Stimulated activated CD4-positive, alpha-beta T cell treated with anti-CD3 and anti-CD28 coated beads, Interleukin-1b, Interleukin-23, amount 100 ng/mL, for 1 hour (primary cell): ENCODE measurements at places on chromosomes 6 and 20.

DNA sequence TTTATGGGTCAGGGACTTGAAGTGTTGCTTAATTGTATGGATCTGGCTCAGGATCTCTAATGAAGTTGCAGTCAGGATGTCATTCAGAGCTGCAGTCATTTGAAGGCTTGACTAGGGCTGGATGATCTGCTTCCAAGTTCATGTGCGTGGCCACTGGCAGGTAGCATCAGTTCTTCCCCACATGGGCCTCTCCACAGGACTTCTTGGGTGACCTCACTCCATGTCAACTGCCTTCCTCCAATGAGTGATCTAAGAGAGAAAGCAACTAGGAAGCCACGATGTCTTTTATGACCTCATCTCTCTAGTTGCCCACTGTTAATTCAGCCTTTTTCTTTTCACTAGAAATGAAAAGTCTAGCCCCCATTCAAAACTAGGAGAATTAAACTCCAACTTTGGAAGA, 104.1 kb downstream of the COL9A1 start:
- DNase-seq: no peak

GRCh38 chr6:167097770-167098169, 25.1 kb upstream of the CCR6 start:
- DNase-seq: no peak

DNA sequence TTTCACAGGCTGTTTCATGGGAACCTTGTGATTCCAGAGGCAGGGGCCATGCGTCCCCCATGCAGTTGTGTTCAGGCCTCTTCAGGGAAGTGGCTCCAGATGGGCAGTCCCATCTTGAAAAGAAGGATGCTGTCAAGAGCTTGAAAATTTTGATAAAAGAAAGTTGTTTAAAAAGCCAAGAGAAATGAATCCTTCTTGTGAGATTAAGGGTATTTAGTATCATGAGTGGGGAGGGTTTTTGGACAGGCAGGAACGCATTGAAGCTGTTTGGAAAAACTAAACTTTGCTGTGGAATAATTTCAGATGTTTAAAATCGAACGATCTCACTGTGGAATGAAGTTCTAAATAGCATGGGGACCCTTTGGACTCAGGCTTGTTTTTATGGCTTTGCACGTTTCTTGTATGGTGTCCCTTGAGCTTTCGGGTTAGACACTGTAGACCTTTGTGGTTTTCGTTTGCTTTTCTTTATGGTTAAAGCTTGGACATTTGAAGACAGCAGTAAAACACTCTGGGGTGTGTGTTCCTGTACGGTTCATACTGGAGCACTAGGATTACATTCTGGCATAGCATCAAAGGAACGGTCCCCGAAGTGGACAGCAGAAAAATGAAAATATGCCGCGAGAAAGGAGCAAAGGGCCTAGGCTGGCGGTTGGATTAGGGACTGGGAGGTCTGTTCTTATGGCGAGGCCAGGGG, 18.2 kb downstream of the KIF25 start:
- no peak for DNase-seq

- DNase-seq: no peak
These were observed 3.2 kb downstream of the GNAS-AS1 start for GRCh38 chr20:58847463-58847862.

GRCh38 chr20:14989535-14990290, 652.3 kb upstream of the FLRT3 start:
- no peak for DNase-seq

- no peak for DNase-seq
These were observed 2.3 kb upstream of the ADGRB3 start for GRCh38 chr6:68632734-68633133.

GRCh38 chr6:146339716-146340115, 203.9 kb upstream of the RAB32 start:
- DNase-seq: no peak

DNA sequence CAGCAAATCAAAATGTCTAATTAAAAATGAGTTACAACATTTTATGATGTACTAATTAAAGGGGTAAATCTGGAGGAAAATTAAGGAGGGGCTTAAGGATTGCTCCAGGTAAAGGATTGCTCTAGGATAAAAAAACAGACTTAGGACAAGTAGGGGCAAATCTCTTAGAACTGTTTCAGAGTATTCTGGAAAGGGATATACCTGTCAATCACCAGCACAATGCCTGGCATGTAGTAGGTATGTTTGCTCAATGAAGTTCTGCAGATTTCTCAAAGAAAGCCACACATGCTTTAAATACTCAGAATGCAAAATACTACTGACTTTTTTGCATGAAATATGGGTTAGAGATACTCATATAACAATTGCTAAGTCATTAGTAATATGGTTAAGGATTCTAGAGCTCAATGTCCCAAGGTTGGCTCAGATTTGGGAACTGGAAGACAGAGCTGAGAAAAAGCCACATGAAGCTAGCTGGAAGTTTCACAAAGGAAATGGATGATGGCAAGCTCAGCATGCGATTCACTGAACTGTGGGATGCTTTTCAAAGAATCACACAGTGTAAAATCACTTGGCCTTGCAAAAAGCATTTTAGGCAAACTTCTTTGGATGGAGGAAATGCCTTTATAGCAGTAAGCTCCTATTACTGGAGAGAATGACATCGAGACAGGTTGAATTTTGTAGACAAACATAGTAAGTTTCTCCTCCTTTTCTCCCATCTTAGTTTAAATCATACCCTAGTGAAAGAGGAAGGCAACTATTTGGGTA, 72.8 kb downstream of the MAP3K5 start:
- no peak for DNase-seq

- DNase-seq: no peak
These were observed 42.3 kb upstream of the FRMD1 start for GRCh38 chr6:168121303-168121665.

GRCh38 chr6:15363164-15363522, 117.3 kb downstream of the JARID2 start:
- no peak for DNase-seq

DNA sequence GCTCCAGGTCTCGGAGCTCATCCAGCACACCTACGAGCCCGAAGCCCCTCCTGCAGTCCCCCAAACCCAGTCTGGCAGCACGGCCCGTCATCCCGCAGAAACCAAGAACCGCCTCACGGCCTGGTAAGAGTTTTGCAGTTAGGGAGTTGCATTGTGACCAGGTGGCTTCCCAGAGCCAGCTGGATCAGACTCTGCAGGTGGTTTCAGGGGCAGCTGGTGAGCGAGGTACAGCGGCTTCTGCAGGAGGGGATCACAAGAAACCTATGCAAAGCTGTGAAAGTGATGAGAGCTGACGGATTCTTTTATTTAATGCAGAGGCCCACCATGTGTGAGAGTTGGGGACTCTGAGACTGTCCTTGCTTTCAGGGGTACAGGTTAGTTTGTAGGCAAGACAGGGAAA, 45.9 kb upstream of the SCGN start:
- DNase-seq: no peak

GRCh38 chr20:58039274-58040092, 189.0 kb downstream of the ANKRD60 start:
- DNase-seq: no peak

DNA sequence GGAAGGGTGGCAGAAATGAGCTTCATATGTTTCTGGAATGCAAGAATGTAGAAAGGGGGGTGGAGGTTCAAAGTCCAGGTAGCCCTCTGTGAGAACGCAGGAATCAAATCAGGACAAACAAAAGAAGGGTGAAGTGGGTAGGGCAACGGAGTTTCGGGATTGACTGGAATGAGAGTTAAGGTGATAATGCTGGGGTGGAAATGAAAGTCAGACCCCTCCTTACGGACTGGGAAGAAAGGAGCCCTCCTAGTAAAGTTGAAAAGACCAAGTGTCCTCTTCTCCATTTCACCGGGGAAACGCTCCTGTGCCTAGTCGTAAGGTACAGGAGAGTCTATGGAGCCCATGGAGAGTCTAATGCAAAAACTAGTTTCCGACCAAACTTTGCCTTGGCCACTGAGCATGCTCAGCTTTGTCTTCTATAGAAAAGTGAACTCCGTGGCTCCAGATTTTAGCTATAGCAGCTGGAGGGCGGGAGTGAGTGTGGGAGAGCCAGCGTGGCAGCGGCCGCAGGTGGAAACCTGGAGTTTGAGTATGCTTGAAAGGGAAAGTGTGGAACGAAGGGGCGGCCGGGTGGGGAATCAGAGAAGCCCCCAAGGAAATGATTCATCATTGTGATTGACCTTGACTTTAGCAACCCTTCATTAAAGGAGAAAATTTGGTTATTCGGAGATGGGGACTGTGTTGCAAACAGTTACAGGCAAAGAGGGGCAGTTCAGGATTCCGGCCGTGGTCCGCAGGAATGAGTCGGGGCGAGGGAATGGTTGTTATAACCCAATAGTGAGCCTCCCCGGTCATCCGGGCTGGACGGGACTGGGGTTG, 1.3 kb upstream of the LRRC1 start:
- DNase-seq: no peak

- DNase-seq: no peak
These were observed 18.5 kb downstream of the VSTM2L start for GRCh38 chr20:37921341-37921929.

- no peak for DNase-seq
These were observed 147.9 kb upstream of the PDE7B start for GRCh38 chr6:135703621-135704020.

DNA sequence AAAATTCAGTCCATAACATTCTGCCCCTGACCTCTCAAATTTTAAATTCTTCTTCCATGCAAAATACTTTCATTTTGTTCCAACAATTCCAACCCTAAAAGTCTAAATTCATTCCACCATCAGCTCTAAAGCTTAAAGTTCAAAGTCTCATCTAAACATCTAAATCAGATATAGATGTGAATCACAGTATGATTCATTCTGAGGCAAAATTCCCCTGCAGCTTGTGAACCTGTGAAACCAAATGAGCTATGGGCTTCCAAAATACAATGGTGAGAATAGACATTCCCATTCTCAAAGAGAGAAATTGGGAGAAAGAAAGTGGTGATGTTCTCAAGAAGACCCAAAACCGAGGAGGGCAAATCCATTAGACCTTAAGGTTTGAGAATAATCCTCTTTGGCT, 309.8 kb downstream of the HIVEP2 start:
- no peak for DNase-seq

DNA sequence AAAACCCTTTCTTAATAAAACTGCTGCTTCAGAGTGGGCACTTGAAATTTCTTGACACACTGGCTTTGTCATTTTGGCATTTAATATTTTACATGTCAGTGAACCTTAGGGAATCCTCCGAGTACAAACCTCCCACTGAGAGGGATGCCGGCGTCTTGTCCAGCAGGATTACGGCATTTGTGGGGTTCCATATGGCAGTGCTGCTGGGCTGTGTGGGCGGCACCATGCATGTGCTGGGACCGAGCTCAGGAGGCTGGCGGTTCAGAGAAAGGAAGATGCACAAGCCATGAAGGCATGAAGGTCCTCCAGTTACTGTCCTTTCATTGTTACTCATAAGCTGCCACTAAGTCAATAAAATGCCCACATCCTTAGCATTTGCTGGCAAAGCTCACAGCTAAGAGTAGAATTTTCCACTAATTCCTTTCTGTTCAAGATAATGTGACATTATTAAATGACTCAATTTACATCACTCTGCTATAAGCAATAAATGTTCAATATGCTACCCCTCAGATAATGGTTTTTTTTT, 61.4 kb downstream of the LY86 start:
- no peak for DNase-seq

DNA sequence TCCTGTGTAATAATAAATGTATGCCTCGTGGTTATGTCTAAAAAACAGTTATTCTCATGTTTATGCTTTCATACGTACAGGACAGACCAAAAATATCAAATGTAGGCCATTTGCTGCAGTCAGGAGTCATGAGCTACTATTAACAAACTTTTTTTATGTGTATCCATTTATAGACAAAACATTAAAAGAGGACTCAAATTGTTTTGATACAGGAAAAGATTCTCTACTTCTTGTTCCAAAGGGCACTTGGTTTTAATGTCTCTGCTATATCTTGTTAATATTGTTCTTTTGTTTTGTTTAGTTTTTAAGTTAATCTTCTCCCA, 155.2 kb downstream of the ZDHHC14 start:
- no peak for DNase-seq

GRCh38 chr6:45253453-45253852, 74.7 kb upstream of the RUNX2 start:
- DNase-seq: no peak

DNA sequence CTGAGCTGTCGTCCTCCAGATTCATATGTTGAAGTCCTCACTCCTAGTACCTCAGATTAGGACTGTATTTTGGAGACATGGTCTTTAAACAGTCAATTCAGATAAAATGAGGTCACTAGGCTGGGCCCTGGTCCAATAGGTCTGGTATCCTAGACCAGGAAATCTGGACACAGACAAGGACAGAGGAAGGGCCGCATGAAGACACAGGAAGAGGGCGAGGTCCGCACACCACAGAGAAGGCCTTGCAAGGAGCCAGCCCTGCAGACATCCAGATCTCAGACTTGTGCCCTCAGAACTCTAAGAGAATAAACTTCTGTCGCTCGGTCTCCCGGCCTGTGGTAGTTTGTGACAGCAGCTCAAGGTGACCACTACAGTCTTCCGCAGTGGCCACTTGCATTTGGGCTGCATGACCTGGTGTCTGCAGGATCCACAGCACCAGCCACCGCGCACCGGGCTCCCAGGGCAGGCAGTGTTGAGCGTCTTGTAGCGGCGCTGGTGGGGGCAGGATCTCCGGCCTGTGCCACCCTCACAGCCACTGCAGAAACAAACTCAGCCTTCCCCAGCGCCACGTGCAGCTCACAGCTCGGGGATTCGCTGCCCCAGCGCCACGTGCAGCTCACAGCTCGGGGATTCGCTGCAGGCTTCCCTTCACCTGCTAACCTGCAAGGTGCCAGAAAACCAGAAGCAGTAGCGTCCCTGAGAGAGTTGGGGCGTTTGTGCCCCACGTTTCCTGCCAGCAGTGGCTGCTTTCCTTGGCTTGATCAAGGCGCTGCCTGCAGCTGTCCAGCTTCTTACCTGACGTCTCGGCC, 6.0 kb upstream of the RBM38 start:
- DNase-seq: no peak

DNA sequence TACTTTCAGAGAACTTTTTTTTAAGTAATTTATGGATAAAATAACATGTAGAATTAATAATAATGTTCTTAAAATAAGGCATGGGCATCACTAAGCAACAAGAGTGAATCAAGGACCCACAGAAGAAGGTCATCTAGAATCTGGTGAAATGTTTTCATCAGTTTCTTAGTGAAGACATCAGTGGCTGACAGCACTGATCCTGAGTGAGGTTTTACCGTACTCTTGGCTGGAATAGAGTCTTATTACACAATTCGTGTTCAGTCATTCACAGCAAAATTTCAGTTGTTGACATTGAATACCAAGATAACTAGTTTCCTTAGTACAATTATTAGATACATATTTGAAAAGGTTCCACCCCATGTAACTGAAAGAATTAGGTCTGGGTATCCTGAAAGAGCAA, 140.4 kb downstream of the C6orf58 start:
- no peak for DNase-seq

- DNase-seq: no peak
These were observed 407.8 kb downstream of the EYS start for GRCh38 chr6:65299236-65299635.

DNA sequence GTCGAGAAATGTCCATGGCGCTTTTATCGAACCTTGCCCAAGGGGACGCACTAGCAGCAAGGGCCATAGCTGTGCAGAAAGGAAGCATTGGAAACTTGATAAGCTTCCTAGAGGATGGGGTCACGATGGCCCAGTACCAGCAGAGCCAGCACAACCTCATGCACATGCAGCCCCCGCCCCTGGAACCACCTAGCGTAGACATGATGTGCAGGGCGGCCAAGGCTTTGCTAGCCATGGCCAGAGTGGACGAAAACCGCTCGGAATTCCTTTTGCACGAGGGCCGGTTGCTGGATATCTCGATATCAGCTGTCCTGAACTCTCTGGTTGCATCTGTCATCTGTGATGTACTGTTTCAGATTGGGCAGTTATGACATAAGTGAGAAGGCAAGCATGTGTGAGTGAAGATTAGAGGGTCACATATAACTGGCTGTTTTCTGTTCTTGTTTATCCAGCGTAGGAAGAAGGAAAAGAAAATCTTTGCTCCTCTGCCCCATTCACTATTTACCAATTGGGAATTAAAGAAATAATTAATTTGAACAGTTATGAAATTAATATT, 115.7 kb downstream of the TMEM242 start:
- no peak for DNase-seq
